ENCODE measurements at places on chromosomes 1 and 21.

- no peak for DNase-seq
Observed at GRCh38 chr1:58664881-58665280, 35.0 kb downstream of the MYSM1 start.

DNA sequence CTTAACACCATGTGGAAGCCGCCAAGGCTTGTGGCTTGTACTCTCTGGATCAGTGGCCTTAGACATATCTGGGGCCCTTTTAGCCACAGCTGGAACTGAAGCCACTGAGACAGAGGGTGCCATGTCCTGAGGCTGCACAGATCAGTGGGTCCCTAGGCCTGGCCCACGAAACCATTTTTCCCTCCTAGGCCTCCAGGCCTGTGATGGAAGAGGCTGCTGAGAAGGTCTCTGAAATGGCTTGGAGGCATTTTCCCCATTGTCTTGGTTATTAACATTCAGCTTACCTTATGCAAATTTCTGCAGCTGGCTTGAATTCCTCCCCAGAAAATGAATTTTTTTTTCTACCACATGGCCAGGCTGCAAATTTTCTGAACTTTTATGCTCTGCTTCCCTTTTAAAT, 15.1 kb upstream of the DPH5 start:
- DNase-seq, result no peak

DNA sequence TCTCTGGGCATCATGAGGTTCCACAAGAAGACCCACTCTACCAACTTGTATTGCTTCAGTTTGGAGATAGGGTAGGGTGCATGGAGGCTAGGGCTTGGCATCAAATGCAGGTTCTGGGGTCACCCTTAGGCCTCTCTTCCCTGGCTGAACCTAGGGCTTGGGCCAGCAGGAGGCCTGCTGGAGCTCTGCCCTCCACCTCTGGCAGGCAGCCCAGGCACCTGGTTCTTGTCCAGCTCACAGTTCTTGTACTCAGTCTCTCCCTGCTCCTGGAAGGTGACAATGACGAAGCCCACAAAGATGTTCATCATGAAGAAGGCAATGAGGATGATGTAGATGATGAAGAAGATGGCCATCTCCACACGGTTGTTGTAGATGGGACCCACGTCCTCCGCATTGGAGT, 37.5 kb upstream of the KIF21B start:
- DNase-seq, result no peak

DNA sequence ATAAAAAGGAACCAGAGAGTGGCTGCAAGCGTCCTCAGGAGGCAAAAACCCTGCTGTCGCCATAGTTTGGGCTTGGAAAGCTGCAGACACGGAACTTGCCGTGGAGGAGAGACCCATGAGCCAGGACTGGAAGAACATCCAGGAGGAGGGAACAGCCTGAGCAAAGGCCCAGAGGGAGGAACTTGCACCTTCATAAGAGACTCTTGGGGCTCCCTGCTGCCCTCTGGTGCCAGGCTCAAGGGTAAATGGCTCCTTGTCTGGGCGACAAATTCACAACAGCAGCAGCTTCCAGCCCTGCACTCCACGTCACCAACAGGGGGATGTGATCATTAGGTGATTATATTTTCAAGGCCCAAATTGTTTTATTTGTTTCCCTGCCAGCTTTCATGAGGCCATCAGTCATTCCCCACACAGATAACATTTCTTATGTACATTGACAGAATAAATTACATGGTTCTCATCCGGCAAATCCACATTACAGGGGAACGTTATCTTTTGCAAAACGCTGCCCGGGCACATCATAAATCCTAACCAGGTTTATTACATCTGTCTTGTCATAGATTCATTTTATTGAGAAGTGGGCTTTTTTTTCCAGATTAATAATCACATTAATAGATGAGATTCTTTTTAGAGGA, 143.0 kb upstream of the GRIK3 start:
- DNase-seq, result no peak

DNA sequence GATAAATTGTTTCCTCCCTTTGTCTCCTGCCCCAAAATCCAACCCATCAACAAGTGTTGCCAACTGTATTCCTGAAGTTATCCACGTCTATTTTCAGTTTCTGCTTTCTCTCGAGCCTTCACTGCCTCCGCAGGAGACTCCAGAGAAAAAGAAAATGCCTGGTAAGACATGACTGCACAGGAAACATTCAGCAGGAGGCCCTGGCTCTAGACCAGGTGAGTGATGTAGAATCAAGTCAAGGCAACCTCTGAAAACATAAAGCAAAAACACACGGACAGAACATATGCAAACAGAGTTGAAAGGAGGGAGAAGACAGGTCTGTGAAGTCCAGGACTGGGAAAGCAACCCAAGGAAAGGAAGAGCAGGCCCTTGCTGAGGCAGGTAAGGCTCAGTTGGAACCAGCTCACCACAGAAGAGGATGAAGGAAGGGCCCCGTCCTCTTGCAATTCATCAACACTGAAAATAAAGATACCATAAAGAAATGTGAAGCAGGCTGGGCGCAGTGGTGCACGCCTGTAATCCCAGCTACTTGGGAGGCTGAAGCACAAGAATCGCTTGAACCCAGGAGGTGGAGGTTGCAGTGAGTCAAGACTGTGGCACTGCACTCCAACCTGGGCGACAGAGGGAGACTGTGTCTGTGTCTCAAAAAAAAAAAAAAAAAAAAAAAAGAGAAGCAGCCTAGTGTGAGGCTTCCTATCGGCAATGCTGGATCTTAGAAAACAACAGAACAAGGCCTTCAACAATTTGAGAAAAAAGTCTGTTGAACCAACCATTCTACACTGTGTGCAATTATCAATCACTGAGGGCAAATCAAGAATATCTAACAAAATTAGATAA, 8.8 kb downstream of the NOL9 start:
- DNase-seq, result no peak

DNA sequence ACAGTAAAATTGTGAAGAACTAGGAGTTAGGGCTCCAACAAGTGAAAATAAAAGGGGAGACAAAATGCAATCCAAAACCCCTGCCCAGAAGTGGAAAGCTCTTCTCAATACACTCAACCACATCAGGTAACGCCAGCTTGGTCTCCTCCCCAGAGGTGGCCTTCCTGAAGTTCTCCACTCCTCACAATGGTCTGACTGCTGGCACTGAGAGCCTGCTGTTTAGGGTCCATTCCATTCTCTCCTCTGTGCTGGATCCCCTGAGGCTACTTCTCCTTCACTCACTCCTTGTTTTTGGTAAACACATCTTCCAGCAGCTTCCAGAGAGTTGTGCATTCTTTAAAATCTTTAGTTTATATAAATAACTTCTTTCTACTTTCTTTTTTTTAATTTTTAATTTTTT, 189.5 kb downstream of the KCNT2 start:
- no peak for DNase-seq

DNA sequence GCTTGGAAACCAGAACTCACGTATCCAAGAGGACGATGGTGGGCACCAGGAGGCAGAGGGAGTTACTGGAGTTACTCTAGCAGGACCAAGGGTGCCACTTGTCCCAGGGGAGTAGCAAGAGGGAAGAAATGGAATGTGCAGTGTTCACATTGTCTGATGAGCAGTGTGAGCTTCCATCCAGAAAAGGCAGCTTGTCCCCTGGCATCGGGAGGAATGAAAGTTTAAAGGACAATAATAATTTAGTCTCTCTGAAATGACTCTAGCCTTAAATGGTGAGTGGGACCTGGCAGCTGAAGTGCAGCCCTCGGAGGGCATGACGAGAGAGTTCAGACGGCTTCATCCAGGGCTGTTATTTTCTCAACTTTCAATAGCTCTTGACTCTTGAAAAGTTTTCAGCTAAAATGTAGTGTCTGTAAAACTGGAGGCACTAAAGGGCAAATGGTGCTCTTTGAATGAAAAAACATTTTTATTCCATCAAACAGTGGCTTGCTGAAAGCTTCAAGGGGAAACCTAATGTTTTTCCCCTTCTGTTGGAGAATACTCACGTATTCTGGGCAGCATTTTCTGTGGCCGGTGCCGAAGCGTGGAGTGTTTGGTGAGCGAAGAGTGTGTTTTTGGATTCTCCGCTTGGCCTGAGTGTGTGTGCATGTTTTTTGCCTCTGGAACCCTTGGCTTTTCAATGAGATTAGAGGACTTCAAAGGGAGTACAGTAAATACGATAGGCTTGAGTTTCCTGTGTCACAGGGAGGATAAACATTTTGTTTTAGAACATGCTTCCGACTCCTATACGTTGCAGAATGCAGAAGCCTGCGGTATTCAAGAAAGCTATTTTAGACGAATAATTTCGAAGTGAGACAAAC, 157.3 kb downstream of the GALNT2 start:
- DNase-seq, result no peak

GRCh38 chr1:154869351-154870114, 548 bp downstream of the KCNN3 start:
- DNase-seq, result peak; percentile 69

DNA sequence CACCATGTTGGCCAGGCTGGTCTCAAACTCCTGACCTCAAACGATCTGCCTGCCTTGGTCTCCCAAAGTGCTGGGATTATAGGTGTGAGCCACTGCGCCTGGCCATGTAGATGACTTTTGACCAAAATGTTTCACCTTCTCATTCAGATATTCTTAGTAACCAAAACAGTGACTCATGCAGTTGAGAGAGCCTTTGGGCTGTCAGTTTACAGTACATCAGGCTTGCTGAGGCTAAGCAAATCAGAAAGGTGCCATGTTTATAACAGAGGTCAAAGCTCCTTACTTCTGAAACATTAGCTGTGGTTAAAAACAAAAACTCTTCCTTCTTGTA, 21.0 kb downstream of the CNIH4 start:
- no peak for DNase-seq

DNA sequence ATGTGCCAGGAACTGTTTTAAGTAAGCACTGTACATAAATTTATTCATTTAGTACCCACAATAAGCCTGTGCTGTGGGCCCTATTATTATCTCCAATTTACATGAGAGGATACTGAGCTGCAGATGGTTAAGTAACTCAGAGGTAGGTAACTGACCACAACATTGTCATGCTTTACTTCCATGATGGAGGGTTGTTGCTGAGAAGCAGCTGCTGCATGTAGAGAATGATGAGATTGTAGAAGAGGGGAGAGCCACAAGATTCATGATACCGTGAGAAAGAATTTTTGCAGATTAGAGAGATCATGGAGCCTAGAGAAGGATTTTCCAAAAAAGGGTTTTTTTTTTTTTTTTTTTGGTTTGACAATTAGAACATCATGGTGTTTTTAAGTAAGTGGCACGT, 313.1 kb downstream of the PTBP2 start:
- no peak for DNase-seq

DNA sequence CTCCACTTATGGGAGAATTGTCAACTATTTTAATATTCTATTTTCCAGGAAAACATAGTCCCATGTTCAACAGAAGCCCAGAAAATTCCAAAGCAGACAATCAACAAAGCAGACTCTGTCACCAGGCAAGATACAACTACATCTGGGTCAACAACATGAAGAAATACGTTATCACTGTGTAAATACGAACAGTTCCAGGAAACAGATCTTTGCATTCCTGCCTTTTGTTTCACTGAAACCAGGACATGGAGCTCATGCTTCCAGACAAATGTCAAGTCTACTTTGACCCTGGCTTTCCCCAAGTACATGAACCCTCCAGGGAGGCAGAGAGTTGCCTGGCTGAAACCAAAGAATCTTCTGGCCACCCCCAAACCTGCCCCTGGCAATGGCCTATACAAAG, 106.7 kb downstream of the SETD4 start:
- no peak for DNase-seq

DNA sequence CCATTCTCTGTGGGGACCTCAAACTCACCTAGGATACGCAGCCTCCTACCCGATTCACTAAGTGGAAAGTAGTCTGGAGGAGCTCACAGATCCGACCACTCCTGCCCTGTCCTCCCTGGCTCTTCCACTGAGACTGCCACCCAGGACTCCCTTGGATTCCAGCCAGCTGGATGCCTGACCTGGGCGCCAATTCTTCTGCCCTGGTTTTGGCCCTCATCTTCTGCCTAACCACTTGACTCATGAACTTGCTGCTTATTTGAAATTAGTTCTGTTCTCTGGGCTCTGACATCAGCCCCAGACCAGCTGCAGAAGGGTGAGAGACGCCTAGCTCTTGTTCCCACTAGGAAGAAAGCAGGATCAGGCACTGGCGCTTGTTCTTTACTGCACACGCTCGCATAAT, 48.9 kb downstream of the SLC35D1 start:
- DNase-seq, result peak; percentile 20

DNA sequence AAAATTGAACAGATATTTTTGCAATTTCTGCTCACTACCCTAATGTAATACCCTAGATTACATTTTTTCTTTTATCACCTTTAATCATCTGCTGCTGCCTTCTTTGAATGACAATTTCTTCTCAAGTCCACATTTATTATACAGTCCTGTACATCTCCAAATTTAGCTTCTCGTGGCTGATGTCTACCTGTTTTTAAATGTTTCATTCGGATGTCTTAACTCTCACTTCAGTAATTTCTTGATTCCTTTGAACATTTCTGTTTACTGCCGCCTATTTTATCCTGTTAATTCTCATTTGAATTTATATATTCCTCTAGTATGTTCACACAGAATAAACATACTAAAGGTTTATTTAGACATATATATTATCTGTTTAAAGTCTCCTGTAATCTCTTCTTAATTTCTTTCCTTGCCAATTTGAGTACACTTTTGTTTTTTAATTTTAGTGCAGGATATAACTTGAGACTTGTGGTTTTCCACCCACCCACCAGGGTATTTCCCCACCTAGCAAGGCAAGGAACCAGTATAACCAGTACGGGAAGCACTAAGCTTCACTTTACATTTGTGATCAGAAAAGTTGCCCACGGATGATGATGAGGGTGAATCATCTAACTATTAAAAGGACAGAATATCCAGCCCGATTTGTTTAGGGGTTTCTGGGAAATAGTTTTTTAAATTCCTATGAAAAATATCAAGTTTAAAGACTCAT, 12.7 kb downstream of the INSL5 start:
- no peak for DNase-seq

GRCh38 chr1:244211559-244211944, 160.5 kb downstream of the ZBTB18 start:
- DNase-seq, result no peak

GRCh38 chr1:55635856-55636255, 420.7 kb upstream of the USP24 start:
- no peak for DNase-seq

DNA sequence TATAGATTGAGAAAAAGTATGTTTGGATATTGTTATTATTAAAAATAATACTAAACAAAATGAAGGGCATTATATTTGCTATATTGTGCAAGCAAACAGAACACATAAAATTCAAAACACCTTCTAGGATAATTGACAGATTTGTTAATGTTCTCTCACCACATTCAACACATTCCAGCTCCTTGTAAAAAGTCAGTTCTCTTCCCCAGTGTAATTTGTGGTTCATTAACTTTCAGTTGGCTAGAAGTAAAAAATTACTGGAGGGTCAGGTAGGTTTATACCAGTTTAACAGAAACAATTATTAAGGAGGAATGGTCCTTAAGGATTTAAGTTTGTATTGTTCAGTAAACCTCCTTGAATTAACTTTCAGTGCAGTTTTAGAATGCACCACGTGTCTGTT, 1235.3 kb upstream of the ADGRL2 start:
- DNase-seq, result no peak

Measured in amygdala (tissue), 56 donors.